ENCODE measurements at places on chromosomes 4 and X.
A peak's percentile ranks its signal among the peaks of the same experiment; 100 is the strongest.

DNA sequence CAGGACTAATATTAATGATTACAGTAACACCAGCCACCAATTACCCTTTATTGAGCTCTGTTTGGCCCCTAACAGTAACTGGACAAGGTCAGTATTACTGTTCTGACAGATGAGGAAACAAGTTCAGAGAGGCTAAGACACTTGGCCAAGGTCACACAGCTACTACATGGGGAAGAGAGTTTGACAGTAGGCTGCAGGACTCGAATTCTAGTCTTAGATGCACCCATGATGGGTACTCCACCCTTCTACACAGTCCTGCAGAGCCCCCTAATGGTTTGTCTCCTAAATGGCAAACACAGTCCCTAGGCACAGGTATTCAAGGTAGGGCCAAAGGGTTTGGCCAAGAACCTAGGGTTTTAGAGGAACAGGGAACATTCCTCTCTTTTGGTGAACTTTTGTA is 93.9 kb downstream of the NSUN7 start:
- DNase-seq, result no peak

- no peak for DNase-seq
Measured at GRCh38 chr4:111450867-111451266, 694.4 kb upstream of the FAM241A start.

DNA sequence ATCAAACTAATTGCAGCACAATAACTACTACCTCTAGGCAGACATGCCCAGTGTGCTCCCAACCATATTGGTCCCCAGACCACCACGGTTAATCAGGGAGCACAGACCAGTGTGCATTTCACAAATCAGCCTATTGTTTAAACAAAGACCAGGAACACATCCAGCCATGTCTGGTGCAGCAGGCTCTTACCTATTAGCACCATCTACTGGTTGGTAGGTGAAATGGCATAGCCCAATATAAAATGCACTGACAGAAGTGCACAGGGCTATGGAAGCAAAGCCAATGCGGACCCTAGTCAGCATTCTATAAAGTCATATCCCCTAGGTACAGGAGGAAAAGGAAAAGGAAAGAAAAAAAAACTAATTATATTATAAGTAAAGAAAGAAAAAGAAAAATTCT is 15.5 kb upstream of the CYLC1 start:
- no peak for DNase-seq

GRCh38 chr4:20983763-20984575 is 283.7 kb downstream of the PACRGL start:
- no peak for DNase-seq

DNA sequence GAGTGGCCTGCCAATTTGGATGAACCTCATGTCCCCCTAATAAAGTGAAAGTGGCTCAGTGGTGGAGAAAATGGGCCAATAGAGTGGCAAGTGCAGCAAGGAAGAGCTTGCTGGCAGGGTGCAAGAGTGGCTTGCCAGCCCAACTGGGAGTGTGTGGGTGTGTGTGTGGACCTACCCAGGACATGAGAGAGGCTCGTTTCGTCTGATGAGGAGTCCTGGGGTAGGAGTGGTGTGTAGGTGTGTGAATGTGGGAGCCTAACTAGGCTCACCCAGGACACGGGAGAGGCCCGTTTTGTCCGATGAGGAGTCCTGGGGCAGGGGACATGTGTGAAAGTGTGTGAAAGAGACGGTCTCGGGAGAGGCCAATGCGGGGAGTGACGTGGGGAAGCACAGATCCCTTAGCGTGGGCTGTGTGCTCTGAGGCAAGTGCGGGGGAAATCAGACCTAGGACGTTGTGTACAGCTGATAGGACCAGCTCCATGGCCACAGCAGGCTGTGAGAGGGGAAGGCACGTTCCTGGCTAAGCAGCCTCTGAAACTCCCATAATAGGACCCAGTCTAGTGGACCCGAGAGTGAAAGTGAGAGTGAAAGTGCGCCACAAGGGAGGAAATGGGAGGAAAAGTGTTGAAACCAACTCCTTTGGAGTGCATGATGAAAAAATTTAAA is 5.3 kb downstream of the GAGE10 start:
- peak; percentile 44 for DNase-seq

DNA sequence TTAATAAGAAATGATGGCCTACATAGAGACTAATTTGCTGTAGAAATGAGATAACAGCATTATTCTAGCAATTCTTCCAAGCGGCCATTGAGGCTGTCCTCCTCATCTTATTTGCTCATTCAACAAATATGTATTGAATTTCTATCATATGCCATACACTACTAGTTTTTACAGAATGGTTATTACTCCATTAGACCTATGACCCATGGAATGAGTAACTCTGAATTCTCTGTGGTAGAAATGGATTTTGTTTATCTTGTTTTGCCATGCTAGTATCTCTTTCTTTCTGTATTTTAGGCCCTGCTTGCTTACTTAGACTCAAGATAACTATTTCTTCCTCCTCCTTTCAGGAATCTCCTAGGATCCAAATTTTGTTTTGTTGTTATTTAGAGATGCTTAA is 103.5 kb downstream of the RPA4 start:
- DNase-seq, result no peak

DNA sequence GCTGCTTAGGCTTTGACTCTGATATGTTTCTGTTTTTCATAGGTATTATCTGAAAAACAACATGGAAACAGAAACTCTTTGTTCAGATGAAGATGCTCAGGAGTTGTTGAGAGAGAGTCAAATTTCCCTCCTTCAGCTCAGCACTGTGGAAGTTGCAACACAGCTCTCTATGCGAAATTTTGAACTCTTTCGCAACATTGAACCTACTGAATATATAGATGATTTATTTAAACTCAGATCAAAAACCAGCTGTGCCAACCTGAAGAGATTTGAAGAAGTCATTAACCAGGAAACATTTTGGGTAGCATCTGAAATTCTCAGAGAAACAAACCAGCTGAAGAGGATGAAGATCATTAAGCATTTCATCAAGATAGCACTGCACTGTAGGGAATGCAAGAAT is 238.6 kb downstream of the RAPGEF2 start:
- DNase-seq, result no peak

- DNase-seq, result no peak
Measured at GRCh38 chr4:152926959-152927358, 9.2 kb upstream of the FHDC1 start.

DNA sequence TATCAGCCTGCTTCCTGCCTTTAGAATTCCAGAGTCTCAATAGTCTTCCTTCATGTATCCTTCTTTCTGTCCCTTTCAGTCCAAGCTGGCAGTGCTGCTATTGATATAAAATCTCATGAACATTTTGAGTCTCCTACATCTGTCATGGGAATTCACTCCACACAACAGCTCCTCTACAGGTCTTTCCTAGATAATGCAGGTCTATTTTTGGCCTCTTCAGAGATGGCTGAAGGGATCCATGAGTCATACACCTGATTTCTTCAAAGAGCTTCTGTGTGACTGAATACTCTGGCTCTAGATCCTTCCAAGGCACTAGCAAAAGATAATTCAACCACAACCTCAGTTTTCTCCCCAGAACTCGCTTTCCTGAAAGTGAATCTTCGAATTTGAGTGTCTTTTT is 115.4 kb downstream of the STPG2 start:
- no peak for DNase-seq

DNA sequence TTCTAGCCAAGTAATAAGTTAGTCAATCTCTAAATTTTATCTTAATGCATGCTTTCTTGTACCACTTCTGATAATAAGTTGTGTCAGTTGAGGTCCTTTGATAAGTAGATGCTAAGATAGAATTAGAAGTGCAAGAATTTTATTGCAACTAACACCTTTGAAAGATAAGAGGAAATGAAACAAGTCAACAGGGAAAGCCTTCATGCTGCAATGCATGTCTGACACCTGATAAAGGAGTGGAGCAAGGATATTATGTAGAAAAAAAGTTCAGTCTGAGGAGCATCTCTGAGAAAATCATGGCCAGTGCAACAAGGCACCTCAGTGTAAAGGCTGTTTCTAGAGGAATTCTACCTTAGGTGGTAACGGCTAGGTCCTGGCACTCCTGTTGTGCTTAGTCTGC is 210.7 kb upstream of the PPP1R2C start:
- DNase-seq, result no peak

- no peak for DNase-seq
Measured at GRCh38 chrX:110042496-110042895, 39.6 kb downstream of the TMEM164 start.

GRCh38 chr4:34733185-34733941 is 1511.0 kb downstream of the ARAP2 start:
- no peak for DNase-seq

DNA sequence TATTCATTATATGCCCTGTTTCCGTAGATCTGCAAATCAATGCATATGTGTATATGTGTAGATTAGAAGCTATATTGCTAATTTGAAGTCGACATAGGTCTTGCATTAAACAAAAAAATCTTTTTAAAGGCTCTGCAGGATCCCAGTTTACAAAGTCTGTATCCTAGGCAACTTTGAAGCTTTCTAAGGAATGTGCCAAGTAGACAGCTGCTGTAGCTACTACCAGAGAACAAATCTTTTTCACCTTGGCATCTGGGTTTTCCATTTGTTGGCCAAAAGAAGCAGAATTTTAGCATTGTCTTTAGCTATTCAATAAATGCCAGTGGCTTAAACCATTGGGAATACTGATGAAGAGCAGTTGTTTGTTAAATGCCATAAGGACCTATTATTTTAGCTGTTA is 88.0 kb downstream of the NAA11 start:
- no peak for DNase-seq

DNA sequence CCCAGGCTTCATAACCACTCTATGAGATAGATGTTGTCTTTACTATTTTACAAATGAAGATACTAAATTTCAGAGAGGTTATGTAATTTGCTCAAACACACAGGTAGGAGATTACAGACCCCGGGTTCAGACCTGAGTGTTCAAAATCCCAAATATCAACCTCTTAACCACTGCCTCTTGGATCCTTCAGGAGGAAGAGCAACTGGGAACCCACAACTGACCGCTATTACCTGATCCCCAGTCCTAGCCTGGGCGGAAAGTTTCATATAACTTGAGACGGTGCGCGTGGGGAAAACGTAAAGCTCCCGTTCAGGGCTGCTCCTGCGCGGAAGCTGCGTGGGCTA is 8.9 kb upstream of the PRDM8 start:
- DNase-seq, result no peak

- DNase-seq, result no peak
Measured at GRCh38 chrX:134688839-134689238, 30.6 kb upstream of the PLAC1 start.

- peak; percentile 79 for DNase-seq
Measured at GRCh38 chr4:7630568-7631287, 196.0 kb upstream of the PSAPL1 start.

- no peak for DNase-seq
Measured at GRCh38 chr4:138686106-138686835, 329.3 kb upstream of the NOCT start.
